Panc1 (cell line): ENCODE measurements at places on chromosomes 5 and 9. TPM values are rescaled to one million over a fixed set of nuclear protein-coding genes. Genes with fewer than 3 reads are reported as not detected.

The F2RL1 gene
- 65.9 TPM for total RNA-seq

GRCh38 chr5:93886917-93887361 lies 145.5 kb upstream of the POU5F2 start:
- DNase-seq, result no peak

The FST gene
- 0.51 TPM for total RNA-seq

The FCN1 gene
- not detected for total RNA-seq

DNA sequence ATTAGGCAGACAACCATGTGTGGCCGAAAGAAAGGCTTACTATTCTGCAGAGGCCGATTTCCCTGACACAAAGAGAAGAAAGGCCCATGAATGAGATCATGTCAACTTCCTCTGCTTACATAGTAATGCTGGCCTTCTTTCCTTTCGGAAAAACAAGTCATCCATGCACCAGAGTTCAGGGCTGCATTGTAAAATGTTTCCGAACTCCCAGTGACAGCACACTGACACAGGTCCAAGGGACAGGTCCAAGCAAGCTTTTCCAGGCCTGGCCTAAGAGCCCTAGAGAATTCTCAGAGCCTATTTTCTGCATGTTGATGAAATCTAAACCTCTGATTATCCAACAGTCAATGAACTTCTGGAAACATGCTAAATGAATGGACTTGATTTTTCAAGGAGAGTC lies 140.9 kb downstream of the ZNF608 start:
- no peak for DNase-seq

DNA sequence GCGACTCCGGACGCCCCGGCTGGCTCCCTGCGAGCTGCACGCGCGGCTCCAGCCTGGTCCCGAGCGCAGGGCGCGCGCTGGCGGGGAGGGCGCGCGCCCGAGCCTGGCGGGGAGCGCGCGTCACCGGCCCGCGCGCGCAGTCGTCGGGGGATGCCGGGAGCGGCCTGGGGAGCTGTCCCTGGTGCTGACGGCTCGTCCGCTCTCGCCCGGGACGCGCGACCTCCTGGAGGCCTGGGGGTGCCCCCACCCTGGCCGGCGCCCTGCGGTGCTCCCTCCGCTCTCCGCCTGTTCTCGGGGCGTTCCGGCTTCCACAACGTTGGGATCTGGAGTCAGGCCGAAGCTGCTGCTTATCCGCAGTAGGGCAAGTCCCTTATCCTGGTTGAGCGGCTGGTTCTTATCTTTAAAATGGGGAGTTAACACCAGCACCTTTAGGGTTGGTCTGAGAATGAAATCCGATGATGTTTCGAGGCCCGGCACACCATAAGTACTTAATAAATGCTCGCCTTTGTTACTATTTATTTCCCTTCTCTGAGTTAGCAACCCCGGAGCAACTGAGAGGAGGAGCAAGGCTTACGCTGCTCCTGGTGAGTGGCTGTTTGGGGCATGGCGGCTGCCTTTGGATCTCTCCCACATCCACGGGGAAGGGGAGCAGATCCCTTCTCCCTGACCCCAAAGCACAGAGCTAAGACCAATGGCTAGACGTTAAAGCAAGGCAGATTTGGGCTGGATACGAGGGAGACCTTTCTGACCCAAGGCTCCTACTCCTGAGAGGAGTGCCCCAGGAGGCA lies at the start of gene FAM163B:
Gene FAM163B, minus strand, starts transcription at position 79 of the 788 bp plus-strand sequence. CDS start 29,166 bp downstream, outside the sequence.
- DNase-seq, result no peak

The LOX gene
- 0.62 TPM for total RNA-seq

GRCh38 chr5:4374866-4375265 lies 765.3 kb upstream of the ADAMTS16 start:
- no peak for DNase-seq

GRCh38 chr9:18707489-18708205 lies 233.7 kb downstream of the ADAMTSL1 start:
- DNase-seq, result no peak

The SLC36A2 gene
- not detected for total RNA-seq

DNA sequence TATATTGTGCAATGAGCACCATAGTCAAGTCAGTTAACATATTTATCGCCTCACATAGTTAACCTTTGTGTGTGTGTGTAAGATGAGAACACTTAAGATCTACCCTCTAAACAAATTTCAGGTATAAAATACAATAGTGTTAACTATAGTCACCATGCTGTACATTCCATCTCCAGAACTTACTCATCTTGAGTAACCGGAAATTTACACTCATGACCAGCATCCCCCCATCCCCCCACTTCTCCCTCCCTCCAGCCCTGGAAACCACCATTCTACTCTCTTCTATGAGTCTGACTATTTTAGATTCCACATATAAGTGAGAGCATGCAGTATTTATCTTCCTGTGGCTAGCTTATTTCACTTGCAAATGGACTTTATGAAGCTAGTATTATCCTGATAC lies 40.3 kb downstream of the ZNF354A start:
- DNase-seq, result no peak

GRCh38 chr9:110160123-110160522 lies 47.8 kb downstream of the C9orf152 start:
- no peak for DNase-seq

DNA sequence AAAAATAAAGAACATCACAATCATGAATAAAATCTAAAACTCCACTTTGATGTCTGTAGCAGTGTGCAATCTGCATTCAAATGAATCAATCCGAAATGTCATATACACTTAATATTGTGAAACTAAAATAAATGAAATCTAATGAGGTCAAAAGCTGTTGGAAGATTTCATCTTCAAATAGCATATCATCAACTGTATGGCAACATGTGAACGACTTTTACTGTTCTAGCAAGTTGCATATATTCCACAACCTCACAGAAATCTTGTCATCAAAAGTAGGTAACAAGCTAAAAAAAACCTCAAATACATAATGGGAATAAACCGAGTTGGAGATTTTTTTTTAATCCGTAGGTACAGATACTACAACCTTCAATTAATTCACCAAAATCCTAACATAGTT lies 1.2 kb downstream of the PTBP3 start:
- no peak for DNase-seq
